ENCODE measurements at places on chromosomes 1 and 21.
A peak's percentile ranks its signal among the peaks of the same experiment; 100 is the strongest.

DNA sequence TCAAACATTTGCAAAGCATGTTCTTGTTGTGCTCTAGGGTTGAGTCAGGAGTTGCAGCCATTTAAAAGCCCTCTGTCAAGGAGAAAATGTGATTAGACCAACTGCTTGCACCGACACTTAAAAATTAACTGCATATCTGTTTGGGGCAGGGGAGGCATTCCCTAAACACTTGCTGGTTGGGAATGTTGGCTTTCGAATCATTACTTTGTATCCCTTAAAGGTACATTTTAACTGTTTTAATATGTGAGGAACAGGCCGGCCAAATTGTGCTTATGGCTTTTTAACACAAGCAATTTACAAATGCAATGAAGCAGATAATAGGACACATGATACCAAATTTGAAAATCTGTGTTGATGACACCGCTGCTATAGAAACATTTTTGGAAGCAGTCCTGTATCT, 159.1 kb downstream of the LHX8 start:
- H3K27me3 ChIP-seq, result no peaks in the 10 kb centered on the region
- H3K36me3 ChIP-seq, result no peaks in the 10 kb centered on the region
- no peak overlapping the region for H3K4me3 ChIP-seq
- no peaks in the 10 kb centered on the region for H3K4me1 ChIP-seq
- H3K27ac ChIP-seq, result no peak overlapping the region
- DNase-seq, result no peak

GRCh38 chr1:48018799-48019198, 21.6 kb upstream of the TRABD2B start:
- no peaks in the 10 kb centered on the region for H3K27me3 ChIP-seq
- H3K4me1 ChIP-seq, result no peaks in the 10 kb centered on the region
- H3K27ac ChIP-seq, result no peak overlapping the region
- DNase-seq, result no peak
- no peak overlapping the region for H3K4me3 ChIP-seq
- H3K36me3 ChIP-seq, result no peaks in the 10 kb centered on the region

DNA sequence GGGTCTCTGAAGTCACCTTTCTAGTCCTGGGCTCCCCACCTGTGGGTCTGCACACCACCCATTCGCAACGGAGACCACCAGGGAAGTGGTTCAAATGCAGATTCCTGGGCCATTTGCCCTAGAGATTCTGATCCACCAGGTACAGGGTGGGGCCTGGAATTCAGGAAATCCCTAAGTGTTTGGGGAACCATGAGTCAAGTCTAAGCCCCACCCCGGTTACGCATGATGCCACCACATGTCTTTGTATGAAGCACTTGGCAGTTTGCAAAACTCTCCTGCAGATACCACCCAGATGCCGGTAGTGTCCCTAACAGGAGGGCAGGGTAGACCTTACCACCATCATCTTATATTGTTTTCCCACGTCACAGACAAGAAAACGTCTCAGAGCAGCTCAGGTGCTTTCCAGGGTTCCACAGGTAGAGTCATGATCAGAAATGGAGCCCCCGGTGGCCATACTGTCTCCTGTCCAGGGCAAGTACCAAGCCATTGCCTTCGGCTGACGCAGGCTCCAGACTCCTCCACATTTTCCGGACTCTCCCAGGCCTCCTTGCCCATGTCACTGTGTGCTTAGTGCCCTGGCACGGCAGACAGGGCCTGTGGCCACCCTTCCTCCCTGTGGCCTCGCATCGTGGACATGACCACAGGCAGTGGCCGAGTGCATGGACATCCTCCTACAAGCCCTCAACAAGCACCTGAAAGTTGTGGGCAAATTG, 89.2 kb upstream of the TMEM51 start:
- H3K4me3 ChIP-seq, result no peak overlapping the region
- no peaks in the 10 kb centered on the region for H3K4me1 ChIP-seq
- no peaks in the 10 kb centered on the region for H3K27me3 ChIP-seq
- H3K27ac ChIP-seq, result no peak overlapping the region
- H3K36me3 ChIP-seq, result no peaks in the 10 kb centered on the region

GRCh38 chr1:91148641-91149069, 126.8 kb upstream of the ZNF644 start:
- DNase-seq, result no peak
- H3K27ac ChIP-seq, result no peak overlapping the region
- H3K27me3 ChIP-seq, result no peaks in the 10 kb centered on the region

- no peak for DNase-seq
- no peaks in the 10 kb centered on the region for H3K27me3 ChIP-seq
- no peak overlapping the region for H3K27ac ChIP-seq
Measured at GRCh38 chr1:66671455-66671854, 80.8 kb upstream of the DYNLT5 start.

DNA sequence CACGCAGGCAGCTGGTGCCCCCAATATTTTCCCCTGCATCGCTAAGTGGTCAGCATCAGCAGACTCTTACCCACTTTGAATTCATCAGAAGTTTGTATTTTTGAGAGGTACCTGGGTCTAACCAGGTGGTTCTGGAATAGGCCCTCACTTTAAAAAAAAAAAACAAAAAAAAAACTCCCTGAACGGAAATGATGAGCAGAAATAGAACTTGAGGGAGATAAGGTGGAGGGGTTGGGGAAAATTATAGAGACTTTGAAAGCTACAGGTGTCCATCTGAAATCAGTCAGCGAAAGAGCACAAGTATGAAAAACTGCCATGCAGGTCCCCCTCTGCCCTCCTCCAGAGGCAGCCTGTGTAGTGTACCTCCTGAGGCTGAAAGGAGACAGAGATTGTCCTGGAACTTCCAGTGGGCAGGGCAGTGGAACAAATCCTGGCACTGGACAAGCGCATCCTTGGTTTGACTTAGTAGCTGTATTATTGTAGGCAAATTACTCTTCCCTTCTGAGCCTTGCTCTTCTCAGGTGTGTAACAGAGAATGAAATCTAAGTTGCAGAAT, 1.2 kb downstream of the SLAMF7 start:
- peak overlapping the region; percentile 54 for H3K27ac ChIP-seq
- H3K4me1 ChIP-seq, result peaks cover 43% of the 10 kb centered on the region
- H3K4me3 ChIP-seq, result peak overlapping the region; percentile 52
- no peak for DNase-seq

DNA sequence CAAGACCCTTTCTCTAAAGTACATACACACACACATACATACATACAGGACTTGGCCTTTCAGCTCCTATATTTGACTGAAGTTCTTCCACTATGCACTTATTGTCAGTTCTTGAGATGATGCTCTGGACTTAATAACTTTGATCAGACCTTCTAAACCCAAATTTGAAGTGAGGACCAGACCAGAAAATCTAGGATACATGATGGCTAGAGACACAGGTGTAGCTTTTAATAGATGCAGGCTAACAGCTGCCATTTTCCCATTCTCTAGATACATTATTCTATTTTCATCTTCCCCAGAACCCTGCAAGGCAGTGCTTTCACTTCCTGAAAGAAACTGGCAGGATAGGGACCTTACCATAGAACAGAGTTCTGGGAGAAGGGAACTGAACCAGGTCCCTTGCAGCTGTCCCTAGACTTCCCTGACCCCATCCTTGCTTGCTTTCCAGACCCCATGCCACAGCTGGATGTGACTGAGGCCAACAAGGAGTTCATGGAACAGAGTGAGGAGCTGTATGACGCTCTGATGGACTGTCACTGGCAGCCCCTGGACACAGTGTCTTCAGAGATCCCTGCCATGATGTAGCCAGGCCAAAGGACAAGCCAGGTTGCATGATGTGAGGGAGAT, 14.9 kb upstream of the RAB42 start:
- H3K4me1 ChIP-seq, result peaks cover 27% of the 10 kb centered on the region
- no peak for DNase-seq
- H3K4me3 ChIP-seq, result no peak overlapping the region

DNA sequence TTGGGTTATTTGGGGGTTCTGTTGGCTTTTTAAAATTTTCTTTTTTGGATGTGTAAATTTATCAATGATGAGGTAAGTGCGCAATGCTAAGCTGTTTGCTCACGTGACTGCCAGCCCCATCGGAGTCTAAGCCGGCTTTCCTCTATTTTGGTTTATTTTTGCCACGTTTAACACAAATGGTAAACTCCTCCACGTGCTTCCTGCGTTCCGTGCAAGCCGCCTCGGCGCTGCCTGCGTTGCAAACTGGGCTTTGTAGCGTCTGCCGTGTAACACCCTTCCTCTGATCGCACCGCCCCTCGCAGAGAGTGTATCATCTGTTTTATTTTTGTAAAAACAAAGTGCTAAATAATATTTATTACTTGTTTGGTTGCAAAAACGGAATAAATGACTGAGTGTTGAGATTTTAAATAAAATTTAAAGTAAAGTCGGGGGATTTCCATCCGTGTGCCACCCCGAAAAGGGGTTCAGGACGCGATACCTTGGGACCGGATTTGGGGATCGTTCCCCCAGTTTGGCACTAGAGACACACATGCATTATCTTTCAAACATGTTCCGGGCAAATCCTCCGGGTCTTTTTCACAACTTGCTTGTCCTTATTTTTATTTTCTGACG, 3.1 kb downstream of the OLIG2 start:
- peaks cover 64% of the 10 kb centered on the region for H3K27me3 ChIP-seq
- H3K36me3 ChIP-seq, result no peaks in the 10 kb centered on the region
- H3K4me1 ChIP-seq, result peaks cover 33% of the 10 kb centered on the region
- H3K4me3 ChIP-seq, result peak overlapping the region; percentile 26
- no peak overlapping the region for H3K27ac ChIP-seq
